Fibroblast of the aortic adventitia (primary cell): ENCODE measurements at places on chromosomes 13 and 19. TPM values are rescaled to one million over a fixed set of nuclear protein-coding genes. Genes with fewer than 3 reads are reported as not detected.

SMIM24 gene
- not detected in 2 replicates for total RNA-seq

DLL3 gene
- 0.09 TPM in 1 of 2 replicates, not detected in the other for total RNA-seq

ONECUT3 gene
- not detected in 2 replicates for total RNA-seq

GSX1 gene
- not detected in 2 replicates for total RNA-seq

FXYD7 gene
- total RNA-seq: not detected in 2 replicates

CEACAM7 gene
- total RNA-seq: not detected in 2 replicates

NAPSA gene
- total RNA-seq: not detected in 2 replicates

ZNF497 gene
- 0.98 and 1.1 TPM in 2 replicates for total RNA-seq

CLDN10 gene
- total RNA-seq: 0.27 TPM in 1 of 2 replicates, not detected in the other

FFAR2 gene
- not detected in 2 replicates for total RNA-seq

C1QTNF9 gene
- not detected in 2 replicates for total RNA-seq

KIR2DL1 gene
- not detected in 2 replicates for total RNA-seq

PLIN5 gene
- total RNA-seq: 0.16 TPM in 1 of 2 replicates, not detected in the other

ATP1A3 gene
- not detected in 2 replicates for total RNA-seq

PAN3 gene
- 19.4 and 22.8 TPM in 2 replicates for total RNA-seq

CYP4F11 gene
- not detected in 2 replicates for total RNA-seq

ANGPTL4 gene
- 4.4 and 22.8 TPM in 2 replicates for total RNA-seq

RASAL3 gene
- not detected in 2 replicates for total RNA-seq

RAB3A gene
- total RNA-seq: 2.8 TPM in 1 of 2 replicates, not detected in the other

SRRM5 gene
- total RNA-seq: 0.09 TPM in 1 of 2 replicates, not detected in the other

CBARP gene
- total RNA-seq: 2.3 and 3.1 TPM in 2 replicates

SPTBN4 gene
- total RNA-seq: 3.5 and 9.5 TPM in 2 replicates

IFI30 gene
- total RNA-seq: 0.90 and 23.1 TPM in 2 replicates

KLK15 gene
- not detected in 2 replicates for total RNA-seq
